ENCODE measurements at places on chromosomes 16 and 17.

DNA sequence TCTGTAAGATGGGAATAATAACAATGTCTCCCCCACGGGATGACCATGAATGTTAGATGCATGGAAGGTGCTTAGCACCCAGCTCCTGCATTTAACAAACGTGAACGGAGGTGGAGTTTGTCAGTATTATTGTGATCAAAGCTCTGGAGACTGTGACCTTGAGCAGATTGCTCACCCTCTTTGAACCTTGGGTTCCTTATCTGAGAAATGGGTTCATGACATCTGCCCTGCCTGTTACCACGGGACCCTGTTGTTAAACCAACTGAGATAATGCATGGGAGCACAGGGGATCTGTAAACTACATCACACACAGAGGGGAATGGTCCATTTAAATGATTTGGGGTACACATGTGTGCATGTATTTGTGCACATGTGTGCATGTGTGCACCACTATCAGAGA lies 29.6 kb downstream of the MRM1 start:
- no peak for DNase-seq

DNA sequence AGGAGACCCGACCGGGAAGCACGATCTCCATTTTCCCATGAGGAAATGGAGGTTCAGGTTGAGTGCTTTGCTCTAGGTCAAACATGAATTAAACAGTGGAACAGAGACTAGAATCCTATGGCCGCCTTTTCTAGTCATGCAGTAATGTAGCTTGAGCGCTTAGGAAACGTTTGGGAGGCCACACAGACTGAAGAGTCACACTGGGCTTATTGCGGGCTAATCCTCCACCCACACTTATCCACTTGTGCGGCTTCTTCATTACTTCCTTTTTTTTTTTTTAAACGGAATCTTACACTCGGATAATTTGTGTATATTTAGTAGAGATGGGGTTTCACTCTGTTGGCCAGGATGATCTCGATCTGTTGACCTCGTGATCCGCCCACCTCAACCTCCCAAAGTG lies 26.0 kb downstream of the CACNG3 start:
- no peak for DNase-seq

DNA sequence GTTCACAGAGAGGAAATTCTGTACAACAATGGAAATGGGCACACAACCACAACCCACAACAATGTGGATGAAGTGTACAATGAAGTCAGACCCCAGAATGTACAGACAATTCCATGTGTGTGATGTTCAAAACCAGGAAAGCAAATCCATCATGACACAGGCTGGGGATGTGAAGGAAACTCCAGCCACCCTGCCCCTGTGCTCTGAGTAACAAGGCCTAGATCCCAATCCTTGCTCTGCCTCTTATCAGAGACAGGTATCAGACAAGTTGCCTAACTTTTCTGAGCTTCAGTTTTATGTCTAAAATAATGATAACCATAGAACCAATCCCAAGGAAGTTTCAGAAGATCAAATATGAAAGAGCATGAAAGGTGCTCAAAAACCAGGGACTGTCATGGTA lies 1.8 kb upstream of the C16orf95 start:
- no peak for DNase-seq

DNA sequence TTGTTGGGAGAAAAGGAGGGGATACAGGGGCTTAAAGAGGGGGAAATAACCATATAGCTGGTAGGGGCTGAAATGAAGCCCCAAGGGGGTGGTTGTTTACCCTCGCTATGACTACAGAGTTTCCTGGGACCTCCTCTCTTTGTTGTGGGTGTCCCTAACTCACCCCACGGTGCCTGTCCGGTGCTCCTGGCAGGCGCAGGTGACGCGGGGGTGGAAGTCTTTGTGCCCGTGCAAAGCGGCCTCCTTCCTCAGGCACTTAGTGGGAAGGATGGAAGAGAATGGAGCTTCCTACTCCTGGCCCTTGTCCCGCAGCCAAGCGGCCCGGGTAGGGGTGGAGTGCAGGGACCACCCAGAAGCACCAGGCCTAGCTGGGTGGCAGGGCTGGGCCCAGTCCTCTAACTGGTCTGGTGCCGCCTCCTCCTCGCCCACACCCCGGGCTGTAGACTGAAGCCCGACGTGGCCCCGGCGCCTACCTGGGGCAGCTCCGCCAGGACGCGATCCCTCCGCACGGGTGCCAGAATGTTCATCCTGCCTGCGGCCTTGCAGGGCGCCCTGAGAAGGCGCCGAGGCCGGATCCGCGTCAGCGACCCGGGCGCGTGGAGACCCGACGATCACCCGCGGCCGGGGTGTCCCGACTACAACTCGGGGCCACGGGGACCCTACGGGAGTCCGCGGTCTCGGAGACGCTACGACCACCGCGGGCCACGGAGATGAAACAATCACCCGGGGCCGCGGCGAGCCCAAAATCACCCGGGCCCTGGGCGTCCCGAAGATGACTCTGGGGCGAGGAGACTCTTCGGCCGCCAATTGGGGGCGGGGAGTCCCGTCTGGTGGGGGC lies 709 bp downstream of the RAB34 start:
- no peak for DNase-seq

DNA sequence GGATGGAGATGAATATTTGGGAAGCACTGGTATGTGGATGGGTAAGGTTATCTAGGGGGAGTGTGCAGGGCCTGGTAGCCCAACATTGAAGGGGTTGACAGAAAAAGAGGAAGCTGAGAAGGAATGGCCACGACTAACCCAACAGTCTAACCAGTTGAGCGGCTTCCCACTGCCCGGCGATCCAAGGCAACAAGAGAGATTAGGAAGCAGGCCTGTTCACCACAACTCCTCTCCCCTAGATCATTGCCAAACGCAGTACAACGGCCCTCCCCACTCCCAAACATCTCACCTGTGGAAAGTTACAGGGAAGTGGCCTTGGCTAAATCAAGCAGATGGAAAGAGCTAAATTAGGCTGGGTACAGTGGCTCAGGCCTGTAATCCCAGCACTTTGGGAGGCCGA lies 11.2 kb upstream of the RANGRF start:
- no peak for DNase-seq

DNA sequence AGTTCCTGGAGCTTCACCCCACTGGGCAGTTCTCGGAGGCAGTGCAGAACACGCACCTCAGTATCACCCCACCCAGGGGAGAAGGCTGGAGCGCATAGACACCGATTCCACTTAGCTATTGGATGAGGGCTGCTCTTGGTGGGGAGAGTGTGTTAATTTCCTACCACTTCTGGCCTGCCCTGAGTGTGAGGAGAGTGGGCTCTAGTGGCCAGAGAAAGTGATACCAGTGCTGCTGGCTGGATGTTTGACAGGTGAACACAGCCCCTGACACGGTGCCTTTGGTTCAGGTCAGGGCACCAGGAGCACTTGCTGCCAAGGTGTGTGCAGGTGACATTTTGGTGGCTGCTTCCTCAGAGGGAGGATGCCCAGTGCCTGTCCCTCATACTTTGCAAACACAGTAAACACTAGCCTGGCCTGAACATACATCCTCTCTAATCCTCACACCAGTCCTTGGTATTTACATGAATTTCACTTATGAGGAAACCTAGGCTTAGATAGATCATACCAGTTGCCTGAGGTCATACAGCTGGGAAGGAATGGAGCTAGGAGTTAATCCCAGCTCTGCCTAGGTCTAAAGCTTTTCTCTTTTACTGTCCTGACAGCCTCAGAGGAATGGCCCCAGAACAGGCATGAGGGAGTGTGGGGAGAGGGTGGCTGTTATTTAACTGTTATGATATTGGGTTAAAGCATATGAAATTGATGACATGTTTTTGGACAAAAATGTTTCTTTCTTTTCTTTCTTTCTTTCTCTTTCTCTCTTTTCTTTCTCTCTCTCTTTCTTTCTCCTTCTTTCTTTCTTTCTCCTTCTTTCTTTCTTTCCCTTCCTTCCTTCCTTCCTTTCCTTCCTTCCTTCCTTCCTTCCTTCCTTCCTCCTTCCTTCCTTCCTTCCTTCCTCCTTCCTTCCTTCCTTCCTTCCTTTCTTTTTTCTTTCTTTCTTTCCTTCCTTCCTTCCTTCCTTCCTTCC lies 21.0 kb upstream of the ITGAX start:
- no peak for DNase-seq

GRCh38 chr16:55240888-55241287 lies 83.1 kb upstream of the IRX6 start:
- DNase-seq, result no peak

- no peak for DNase-seq
Measured at GRCh38 chr16:68636064-68636560, 9.0 kb upstream of the CDH3 start.

GRCh38 chr16:50683689-50684374 lies 2.7 kb upstream of the SNX20 start:
- no peak for DNase-seq

DNA sequence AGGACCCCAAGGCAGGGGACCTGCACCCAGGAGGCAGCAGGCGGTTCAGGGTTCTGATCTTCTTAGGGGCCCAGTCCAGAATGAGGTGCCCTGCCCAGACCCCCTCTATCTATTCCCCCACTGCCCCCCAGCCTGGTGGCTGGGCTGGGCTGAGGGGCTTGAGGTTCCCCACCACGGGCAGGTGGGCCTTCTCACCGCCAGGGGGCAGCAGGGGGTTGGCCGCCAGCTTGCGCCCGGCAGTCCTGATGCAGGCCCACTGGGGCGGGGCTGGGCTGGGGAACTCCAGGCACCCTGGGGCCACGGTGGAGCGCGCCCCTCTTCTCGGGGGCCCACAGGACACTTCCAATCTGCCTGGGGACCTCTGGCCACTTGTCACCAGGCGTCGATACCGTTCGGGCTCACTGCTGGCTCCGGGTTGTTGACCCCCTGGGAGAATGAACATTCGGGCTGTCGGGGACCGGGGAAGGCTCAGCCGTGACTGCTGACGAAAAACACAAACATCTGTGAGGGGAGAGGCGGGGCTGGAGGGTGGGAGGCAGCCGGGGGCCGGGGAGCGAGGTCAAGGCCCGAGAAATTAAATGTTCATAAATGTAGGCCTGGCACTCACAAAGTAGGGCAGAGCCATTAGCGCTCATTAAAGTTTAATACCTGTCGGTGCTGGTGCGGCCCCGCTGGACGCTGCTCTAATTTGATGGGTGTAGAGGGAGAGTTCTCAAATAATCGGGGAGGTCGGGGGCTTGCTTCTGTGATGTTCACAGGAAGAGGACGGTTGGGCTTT lies 219.3 kb upstream of the GSE1 start:
- peak; percentile 50 for DNase-seq

DNA sequence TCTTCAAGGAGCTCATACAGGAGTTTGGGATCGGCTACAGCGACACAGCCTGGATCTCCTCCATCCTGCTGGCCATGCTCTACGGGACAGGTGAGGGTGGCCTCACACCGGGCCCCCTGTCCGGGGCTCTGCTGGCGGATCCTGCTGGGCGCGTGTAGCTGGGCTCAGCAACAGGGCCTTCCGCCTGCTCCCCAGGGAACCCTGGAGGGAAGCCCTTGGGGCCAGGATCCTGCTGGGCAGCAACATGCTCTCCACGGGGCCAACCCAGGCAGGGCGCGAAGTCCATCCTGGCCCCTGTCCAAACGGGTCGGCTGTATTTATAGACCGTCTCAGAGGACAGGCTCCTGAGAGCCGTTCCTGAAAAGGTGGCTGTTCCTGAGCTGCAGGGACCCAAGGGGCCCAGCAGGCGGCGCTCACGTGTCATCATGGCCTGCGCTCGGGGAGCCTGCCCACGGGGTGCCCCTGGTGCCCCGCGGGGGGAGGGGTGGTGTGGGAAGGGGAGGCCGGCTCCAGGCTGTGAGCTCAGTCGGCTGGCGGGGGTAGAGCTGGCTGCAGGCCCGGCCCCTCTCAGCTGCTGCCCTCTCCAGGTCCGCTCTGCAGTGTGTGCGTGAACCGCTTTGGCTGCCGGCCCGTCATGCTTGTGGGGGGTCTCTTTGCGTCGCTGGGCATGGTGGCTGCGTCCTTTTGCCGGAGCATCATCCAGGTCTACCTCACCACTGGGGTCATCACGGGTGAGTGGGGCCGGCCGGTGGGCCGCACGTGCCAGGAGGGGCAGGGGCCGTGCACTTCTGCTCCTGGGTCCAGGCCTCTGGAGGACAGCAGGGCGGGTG lies 7.5 kb downstream of the SLC16A3 start:
- no peak for DNase-seq

DNA sequence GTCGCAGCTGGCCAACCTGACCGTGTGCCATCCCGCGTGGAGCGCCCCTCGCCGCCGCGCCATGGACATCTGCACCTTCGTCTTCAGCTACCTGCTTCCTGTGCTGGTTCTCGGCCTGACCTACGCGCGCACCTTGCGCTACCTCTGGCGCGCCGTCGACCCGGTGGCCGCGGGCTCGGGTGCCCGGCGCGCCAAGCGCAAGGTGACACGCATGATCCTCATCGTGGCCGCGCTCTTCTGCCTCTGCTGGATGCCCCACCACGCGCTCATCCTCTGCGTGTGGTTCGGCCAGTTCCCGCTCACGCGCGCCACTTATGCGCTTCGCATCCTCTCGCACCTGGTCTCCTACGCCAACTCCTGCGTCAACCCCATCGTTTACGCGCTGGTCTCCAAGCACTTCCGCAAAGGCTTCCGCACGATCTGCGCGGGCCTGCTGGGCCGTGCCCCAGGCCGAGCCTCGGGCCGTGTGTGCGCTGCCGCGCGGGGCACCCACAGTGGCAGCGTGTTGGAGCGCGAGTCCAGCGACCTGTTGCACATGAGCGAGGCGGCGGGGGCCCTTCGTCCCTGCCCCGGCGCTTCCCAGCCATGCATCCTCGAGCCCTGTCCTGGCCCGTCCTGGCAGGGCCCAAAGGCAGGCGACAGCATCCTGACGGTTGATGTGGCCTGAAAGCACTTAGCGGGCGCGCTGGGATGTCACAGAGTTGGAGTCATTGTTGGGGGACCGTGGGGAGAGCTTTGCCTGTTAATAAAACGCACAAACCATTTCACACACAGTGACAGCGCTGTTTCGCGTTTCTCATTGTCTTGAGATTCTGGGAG lies 2.0 kb upstream of the ZACN start:
- no peak for DNase-seq

GRCh38 chr17:55607731-55608341 lies 96.6 kb upstream of the SMIM36 start:
- no peak for DNase-seq

DNA sequence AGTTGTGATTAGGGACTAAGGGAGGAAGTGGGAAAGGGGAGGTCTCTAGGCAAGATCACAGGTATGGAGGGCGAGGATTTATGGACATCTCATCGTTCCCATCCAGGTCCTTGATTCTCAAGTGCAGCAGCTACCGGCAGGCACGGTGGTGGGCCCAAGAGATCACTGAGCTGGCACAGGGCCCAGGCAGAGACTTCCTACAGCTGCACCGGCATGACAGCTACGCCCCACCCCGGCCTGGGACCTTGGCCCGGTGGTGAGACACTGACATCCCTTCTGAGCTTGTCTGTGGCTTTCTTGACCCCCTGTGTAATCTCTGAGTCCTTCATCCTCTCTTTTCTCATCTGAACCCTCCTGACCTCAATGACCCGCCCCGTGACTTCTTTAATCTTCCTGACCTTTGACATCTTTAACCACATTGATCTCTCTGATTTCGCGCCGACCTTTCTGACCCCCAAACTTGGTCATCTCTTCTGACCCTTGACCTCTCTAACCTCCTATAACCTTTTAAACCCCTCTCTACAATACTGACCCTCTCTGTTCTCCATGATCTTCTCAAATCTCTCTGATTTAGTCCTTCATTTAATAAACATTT lies 3.8 kb downstream of the PLD2 start:
- DNase-seq, result no peak
